Stimulated activated CD8-positive, alpha-beta memory T cell treated with anti-CD3 and anti-CD28 coated beads, Interleukin-7, amount 100 ng/mL, for 1 hour (primary cell): ENCODE measurements at places on chromosomes 5 and 9.

GRCh38 chr9:69582544-69583297 is 89.5 kb downstream of the APBA1 start:
- DNase-seq, result no peak

DNA sequence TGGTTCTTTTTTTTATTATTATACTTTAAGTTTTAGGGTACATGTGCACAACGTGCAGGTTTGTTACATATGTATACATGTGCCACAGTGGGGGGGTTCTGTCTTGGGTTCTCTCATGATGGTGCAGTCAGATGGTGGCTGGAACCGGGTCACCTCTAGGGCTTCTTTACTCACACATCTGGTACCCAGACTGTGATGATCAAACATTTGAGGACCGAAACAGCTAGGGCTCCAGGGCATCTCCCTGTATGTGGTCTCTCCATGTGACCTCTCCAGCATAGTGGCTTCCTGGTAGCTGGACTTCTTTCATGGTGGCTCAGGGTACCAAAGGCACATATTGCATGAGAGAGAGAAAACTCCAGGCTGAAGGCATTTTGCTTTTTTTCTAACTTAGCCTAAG is 9.8 kb upstream of the CRHBP start:
- DNase-seq, result no peak

GRCh38 chr5:147887930-147888329 is 9.4 kb downstream of the SCGB3A2 start:
- no peak for DNase-seq

DNA sequence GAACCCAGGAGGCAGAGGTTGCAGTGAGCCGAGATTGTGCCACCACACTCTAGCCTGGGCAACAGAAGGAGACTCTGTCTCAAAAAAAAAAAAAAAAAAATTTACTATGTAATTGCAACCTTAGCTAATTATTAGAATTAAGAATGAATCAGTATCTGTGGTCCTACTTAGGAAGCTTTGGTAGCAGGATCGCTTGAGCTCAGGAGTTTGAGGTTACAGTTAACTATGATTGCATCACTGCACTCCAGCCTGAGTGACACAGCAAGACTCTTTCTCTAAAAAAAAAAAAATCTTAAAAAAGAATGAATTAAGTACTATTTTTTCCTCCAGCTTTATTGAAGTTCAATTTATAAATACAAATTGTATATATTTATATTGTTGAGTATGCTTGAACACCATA is 16.7 kb downstream of the NDUFAF2 start:
- DNase-seq, result no peak

GRCh38 chr9:105359892-105360291 is 87.9 kb upstream of the FSD1L start:
- no peak for DNase-seq

- DNase-seq, result no peak
Observed at GRCh38 chr5:166302166-166302565, 1989.3 kb upstream of the WWC1 start.

DNA sequence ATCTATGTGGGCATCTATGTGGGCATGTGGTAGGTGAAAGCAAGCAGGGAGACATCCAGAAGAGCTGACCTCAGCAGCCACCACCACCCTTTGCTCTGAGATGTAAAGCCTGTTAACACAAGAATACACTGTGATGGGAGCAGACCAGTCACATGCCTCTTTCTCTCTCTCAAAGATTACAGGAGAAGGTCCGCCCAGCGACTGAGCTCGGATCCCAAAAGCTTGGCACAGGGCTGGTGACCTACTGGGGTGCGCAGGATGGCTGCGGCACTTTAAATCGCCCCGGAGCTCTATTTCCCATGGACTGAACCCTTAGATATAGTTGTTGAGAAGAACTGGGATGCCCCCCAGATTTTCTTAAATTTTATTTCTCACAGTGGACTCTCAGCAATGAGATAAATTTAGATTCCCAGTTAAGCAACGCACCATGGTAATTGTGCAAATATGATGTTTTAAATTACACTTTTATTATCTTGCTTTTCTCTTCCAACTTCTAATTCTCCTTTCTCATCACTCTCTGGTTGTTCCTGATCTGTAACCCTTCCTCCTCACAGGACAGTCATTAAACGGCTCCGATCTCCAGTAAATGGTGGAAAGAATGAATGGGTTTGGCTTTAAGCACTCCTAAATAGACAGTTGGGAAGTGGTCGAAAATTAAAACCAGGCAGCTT is 37.7 kb upstream of the ICE1 start:
- no peak for DNase-seq

DNA sequence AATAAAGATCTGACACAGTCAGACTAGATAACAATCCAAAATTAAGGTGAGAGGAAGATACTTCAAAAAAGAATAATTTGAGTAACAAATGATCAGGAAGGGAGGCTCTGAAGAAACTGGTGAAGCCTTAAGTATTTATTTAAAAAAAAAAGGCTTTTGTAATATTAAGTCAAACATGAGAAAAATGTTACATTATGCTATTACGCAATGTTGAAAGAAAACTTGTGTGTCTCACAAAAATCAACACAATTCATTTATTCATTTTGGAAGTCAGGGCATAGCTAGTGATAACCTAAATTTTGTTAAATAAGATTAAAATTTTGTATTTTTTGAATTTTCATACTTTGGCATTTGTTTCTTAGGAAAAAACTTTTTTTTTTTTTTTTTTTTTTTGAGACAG is 28.2 kb downstream of the WDR41 start:
- DNase-seq, result no peak

GRCh38 chr9:111533099-111533790 is 8.3 kb downstream of the ZNF483 start:
- DNase-seq, result no peak

- no peak for DNase-seq
Observed at GRCh38 chr5:154209591-154210081, 19.1 kb downstream of the GALNT10 start.
